Fibroblast of lung (primary cell): ENCODE measurements at places on chromosomes 12 and 14. TPM values are rescaled to one million over a fixed set of nuclear protein-coding genes. Genes with fewer than 3 reads are reported as not detected.
A peak's percentile ranks its signal among the peaks of the same experiment; 100 is the strongest.

DNA sequence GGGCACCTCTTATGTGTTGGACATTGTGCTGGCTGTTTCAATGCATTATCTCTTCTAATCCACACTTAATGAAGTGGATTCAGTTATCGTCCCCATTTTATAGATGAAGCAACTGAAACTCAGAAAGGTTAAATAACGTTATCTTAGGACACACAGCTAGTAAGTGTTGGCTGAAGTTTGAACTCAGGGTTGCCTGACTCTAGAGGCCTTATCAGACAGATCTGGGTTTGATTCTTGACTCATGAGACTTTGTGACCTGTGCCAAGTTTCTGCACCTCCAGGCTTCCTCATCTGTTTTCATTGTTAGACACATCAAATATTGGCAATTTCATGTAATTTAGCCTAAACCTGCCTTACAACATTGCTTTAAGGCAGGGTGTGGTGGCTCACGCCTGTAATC lies 18.2 kb upstream of the IRF2BPL start:
- no peaks in the 10 kb centered on the region for H3K36me3 ChIP-seq
- no peak overlapping the region for H3K4me3 ChIP-seq
- H3K4me1 ChIP-seq, result peaks cover 38% of the 10 kb centered on the region
- no peak overlapping the region for H3K27ac ChIP-seq

GRCh38 chr12:62977883-62978282 lies 42.9 kb upstream of the PPM1H start:
- DNase-seq, result no peak
- no peaks in the 10 kb centered on the region for H3K36me3 ChIP-seq
- H3K4me1 ChIP-seq, result no peaks in the 10 kb centered on the region
- H3K4me3 ChIP-seq, result no peak overlapping the region
- no peaks in the 10 kb centered on the region for H3K27me3 ChIP-seq

Gene RAD9B
- 0.40 and 0.53 TPM in 2 replicates for polyA plus RNA-seq

DNA sequence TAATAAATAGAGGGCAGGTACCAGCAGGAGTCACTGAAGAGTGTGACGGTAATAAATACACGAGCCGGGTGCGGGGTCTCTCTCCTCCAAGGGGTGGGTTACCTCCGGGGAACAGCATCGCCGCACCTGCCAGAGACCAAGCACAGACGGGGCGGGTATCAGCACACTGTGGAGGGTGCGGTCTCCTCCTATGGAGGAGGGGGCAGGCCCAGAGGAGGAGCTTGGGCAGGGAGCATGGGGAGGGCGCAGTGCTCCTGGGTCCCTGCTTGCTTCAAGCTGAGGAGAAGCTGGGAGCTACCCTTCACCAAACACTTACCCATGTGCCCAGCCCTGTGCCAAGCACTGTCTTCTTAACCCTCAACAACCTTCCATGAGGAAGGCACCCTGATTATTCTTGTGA lies 12.8 kb downstream of the PGF start:
- no peak for DNase-seq
- H3K4me1 ChIP-seq, result peaks cover 27% of the 10 kb centered on the region
- H3K36me3 ChIP-seq, result no peaks in the 10 kb centered on the region
- no peak overlapping the region for H3K27ac ChIP-seq

GRCh38 chr12:120090206-120090605 lies 26.3 kb downstream of the RAB35 start:
- H3K4me1 ChIP-seq, result no peaks in the 10 kb centered on the region
- no peaks in the 10 kb centered on the region for H3K27me3 ChIP-seq
- H3K36me3 ChIP-seq, result peaks cover 4% of the 10 kb centered on the region
- H3K4me3 ChIP-seq, result no peak overlapping the region
- no peak for DNase-seq

DNA sequence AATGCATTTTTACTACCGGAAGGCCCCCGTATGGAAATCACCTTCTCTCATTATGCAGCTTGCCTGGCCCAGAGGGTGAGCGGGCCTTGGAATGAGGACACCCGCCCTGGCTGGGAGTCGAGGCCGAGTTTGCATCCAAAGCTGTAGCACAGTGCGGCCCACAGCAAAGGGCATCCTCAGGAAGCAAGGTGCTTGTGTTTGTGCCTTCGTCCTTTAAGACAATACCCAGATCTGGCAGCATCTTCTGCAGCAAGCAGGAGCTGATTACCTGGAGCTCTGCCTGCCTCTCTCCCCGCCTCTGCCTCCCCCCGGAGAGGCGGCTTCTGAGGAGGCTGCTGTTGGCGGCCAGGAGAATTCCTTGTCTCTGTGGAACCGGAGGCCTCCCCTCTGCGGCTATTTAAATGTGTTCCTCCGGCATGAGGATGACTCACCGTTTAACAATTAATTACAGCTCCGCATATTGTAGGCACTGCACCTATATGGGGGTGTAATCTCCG lies 145.3 kb downstream of the CACNA1C start:
- no peaks in the 10 kb centered on the region for H3K27me3 ChIP-seq
- H3K36me3 ChIP-seq, result no peaks in the 10 kb centered on the region
- H3K4me1 ChIP-seq, result no peaks in the 10 kb centered on the region
- no peak overlapping the region for H3K4me3 ChIP-seq

DNA sequence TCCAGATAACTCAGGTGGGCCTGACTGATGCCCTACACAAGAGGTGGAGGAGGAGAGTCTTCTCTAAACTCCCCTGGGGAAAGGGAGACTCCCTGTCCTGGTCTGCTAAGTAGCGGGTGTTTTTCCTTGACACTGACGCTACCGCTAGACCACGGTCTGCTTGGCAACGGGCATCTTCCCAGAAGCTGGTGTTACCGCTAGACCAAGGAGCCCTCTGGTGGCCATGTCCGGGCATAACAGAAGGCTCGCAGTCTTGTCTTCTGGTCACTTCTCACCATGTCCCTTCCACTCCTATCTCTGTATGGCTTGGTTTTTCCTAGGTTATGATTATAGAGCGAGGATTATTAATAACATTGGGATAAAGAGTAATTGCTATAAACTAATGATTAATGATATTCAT lies 965.5 kb downstream of the TMEM121 start:
- DNase-seq, result no peak
- no peaks in the 10 kb centered on the region for H3K36me3 ChIP-seq
- H3K4me3 ChIP-seq, result no peak overlapping the region
- no peak overlapping the region for H3K27ac ChIP-seq
- no peaks in the 10 kb centered on the region for H3K4me1 ChIP-seq

DNA sequence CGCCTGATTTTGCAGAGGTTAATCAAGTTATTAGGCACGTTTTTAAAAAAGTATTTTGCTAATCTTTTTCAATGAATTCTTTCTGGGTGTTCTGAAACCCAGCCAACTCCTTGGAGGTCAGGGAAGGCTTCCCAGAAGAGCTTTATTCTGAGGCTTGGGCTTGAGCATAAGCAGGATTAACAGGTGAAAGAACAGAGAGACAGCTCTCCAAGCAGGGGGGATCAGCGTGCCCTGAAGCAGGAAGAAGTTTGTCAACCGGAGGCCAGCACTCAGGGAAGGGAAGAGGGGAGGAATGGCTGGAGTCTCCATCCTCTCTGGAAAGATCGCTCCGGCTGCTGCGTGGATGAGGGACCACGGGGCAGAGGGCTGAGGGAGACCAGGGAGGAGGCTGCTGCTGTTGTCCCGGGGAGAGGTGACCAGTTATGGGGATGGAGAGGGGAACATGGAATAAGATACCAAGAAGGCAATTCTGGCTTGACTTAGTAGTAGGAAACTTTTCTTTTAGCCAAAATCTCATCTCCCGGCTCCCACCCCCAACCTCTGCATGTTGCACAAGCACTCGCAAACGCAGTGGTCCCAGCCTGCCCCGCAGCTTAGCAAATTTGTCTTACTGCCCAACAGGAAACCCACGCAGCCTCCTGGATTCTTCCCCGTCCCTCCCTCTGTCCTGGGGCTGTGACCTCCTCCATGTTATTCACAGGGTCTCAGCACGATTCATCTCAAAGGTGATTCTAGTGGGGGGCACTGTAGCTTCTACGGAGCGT lies 1.1 kb upstream of the SSH1 start:
- peaks cover 16% of the 10 kb centered on the region for H3K4me1 ChIP-seq
- DNase-seq, result no peak
- peak overlapping the region; percentile 79 for H3K27ac ChIP-seq
- no peaks in the 10 kb centered on the region for H3K27me3 ChIP-seq

DNA sequence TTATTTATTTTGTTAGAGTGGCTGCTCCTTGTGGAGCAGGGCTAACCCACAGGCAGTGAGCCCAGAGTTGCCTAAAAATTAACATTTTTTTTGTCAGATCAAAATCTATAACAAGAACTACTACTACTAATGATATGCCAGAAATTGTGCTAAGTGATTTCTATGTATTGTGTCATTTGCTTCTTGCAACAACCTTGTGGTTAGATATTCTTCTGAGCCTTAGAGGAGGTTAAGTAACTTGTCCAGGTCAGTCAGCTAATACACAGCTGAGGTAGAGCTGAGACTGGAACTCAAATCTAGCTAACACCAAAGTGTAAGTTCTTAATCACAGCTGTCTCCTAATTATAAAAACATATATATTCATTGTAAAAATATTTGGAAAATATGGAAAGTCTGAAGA lies 29.8 kb downstream of the CFL2 start:
- no peaks in the 10 kb centered on the region for H3K27me3 ChIP-seq
- H3K36me3 ChIP-seq, result no peaks in the 10 kb centered on the region
- DNase-seq, result peak; percentile 52
- H3K4me3 ChIP-seq, result no peak overlapping the region
- no peak overlapping the region for H3K27ac ChIP-seq

- DNase-seq, result no peak
- H3K4me1 ChIP-seq, result no peaks in the 10 kb centered on the region
- H3K27ac ChIP-seq, result no peak overlapping the region
- H3K27me3 ChIP-seq, result no peaks in the 10 kb centered on the region
- H3K36me3 ChIP-seq, result no peaks in the 10 kb centered on the region
- H3K4me3 ChIP-seq, result no peak overlapping the region
Observed at GRCh38 chr12:85825746-85826145, 10.5 kb downstream of the RASSF9 start.

Gene CD4
- polyA plus RNA-seq, result 50.8 and 152 TPM in 2 replicates

Gene KRT77
- polyA plus RNA-seq, result not detected in 2 replicates

Gene MYF6
- polyA plus RNA-seq, result 0.07 TPM in 1 of 2 replicates, not detected in the other

DNA sequence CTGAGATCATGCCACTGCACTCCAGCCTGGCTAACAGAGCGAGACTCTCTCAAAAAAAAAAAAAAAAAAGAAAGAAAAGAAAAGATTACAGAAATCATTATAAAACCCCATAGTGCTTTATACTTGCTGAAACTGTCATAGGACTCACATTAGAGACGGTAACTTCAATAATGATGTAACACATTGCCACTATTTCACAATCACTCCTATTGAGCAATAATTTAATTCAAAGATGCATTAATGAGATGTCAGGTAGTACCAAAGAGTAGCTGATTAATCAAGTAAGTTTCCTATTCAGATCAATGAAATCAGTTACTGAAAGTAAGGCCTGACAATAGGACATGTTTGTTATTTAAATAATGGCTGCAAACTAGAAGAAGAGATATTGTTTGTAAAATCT lies 751.5 kb upstream of the ALG10B start:
- H3K4me1 ChIP-seq, result no peaks in the 10 kb centered on the region
- no peaks in the 10 kb centered on the region for H3K27me3 ChIP-seq

GRCh38 chr14:58793131-58793740 lies 155.5 kb downstream of the DACT1 start:
- H3K27me3 ChIP-seq, result no peaks in the 10 kb centered on the region
- no peaks in the 10 kb centered on the region for H3K4me1 ChIP-seq
- H3K4me3 ChIP-seq, result no peak overlapping the region
- DNase-seq, result no peak
- no peaks in the 10 kb centered on the region for H3K36me3 ChIP-seq
- H3K27ac ChIP-seq, result no peak overlapping the region

GRCh38 chr14:41280745-41281144 lies 325.9 kb upstream of the LRFN5 start:
- H3K27me3 ChIP-seq, result no peaks in the 10 kb centered on the region
- no peak overlapping the region for H3K4me3 ChIP-seq
- DNase-seq, result peak; percentile 4
- no peaks in the 10 kb centered on the region for H3K36me3 ChIP-seq

DNA sequence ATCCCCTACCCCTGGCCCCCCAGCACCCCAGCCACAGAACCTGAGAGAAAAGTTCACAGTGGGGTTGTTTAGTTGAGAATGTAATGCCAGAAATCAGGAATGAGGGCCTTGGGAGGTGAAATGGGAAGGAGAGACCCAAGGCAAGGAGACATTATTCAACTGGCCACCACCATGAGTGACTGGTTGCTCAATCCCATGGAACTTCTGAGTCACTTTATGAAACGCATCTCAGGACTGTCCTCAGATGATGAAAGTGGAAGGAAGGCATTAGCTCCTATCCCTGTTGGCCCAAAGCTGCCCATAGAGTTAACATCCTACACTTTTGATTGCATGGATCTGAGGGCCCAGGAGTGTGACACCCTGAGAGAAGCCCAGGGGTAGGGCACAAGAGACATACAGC lies 25.4 kb upstream of the TCL1A start:
- no peaks in the 10 kb centered on the region for H3K4me1 ChIP-seq
- H3K27ac ChIP-seq, result no peak overlapping the region

- H3K4me1 ChIP-seq, result no peaks in the 10 kb centered on the region
- no peak overlapping the region for H3K27ac ChIP-seq
- no peak overlapping the region for H3K4me3 ChIP-seq
- no peaks in the 10 kb centered on the region for H3K36me3 ChIP-seq
- H3K27me3 ChIP-seq, result no peaks in the 10 kb centered on the region
Observed at GRCh38 chr12:68031881-68032739, 42.9 kb downstream of the IFNG-AS1 start.
